Natural killer cell (primary cell): ENCODE measurements at places on chromosomes 2 and 18. TPM values are rescaled to one million over a fixed set of nuclear protein-coding genes. Genes with fewer than 3 reads are reported as not detected.

GRCh38 chr2:98122524-98122923 lies 35.6 kb downstream of the VWA3B start:
- no peak for DNase-seq

DNA sequence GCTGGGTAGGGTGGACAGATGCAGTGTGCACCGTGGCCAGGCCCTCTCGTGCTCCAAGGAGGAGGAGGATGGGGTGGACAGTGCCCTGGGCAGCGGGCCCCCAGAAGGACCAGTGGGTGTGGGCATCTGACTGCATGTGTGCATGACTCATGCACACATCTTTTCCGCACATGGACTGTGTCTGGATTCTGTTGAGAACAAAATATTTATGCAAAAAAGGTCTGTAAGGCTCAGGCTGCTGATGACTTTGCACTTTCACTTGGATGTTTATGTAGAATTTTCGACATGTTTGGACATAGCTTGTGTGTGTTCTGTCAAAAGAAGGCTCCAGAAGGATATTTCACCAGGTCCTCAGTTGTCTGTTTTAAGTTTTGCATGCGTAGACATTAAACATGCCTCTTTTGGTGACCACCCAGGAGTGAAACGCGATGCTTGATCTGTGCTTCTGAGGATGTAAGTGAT lies 45.6 kb downstream of the MTCL1 start:
- DNase-seq: no peak

DNA sequence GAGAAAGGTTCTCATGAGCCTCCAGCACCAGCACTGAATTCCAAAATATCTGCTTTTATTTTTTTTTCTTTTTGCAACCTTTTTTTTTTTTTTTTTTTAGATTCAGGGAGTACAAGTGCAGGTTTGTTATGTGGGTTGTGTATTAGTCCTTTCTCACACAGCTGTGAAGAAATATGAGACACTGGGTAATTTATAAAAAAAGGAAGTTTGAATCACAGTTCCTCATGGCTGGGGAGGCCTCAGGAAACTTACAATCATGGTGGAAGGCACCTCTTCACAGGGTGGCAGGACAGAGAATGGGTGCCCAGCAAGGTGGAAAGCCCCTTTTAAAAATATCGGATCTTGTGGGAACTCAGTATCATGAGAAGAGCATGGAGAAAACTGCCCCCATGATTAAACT lies 7.9 kb upstream of the TMX3 start:
- no peak for DNase-seq

TUBA3E gene
- total RNA-seq: not detected

NTSR2 gene
- total RNA-seq: not detected

FZD7 gene
- total RNA-seq: 1.6 TPM

DNA sequence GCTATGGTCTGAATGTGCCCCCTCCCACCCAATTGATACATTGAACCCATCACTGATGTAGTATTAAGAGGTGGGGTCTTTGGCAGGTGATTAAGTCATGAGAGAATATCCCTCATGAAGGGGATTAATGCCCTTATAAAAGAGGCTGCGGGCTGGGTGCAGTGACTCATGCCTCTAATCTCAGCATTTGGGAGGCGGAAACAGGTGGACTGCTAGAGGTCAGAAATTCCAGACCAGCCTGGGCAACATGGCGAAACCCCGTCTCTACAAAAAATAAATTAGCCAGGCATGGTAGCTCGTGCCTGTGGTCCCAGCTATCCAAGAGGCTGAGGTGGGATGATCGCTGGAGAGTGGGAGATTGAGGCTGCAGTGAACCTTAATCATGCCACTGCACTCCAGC lies 14.3 kb downstream of the POLR2D start:
- DNase-seq: no peak

GRCh38 chr2:120289221-120289906 lies 36.7 kb downstream of the RALB start:
- no peak for DNase-seq

- DNase-seq: no peak
Observed at GRCh38 chr2:110832740-110833139, 100.4 kb downstream of the ACOXL start.

DNA sequence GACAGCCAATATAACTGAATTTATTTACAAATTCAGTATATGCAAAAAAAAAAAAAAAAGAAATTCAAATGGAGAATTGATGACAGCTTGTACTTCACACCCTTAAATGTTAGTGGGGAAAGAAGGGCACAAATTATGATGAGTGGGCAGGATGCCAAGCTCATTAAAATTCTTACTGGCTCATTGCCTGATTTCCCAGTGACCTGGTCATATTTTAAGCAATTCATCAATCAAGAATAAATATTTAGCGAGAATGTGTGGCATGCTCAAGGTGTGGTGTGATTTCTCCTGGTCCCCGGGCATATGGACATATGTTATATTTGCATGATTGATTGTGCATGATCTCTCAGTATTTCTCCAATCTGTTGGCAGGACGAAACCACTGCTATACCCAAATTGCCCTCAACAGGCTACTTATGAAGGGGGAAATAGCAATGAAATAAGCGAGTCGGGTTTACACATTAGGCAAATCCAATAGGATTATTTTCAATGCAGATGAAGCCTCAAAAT lies 883.0 kb downstream of the LRRTM4 start:
- DNase-seq: no peak

ATAD2B gene
- total RNA-seq: 85.7 TPM

ACKR3 gene
- 5.5 TPM for total RNA-seq

DNA sequence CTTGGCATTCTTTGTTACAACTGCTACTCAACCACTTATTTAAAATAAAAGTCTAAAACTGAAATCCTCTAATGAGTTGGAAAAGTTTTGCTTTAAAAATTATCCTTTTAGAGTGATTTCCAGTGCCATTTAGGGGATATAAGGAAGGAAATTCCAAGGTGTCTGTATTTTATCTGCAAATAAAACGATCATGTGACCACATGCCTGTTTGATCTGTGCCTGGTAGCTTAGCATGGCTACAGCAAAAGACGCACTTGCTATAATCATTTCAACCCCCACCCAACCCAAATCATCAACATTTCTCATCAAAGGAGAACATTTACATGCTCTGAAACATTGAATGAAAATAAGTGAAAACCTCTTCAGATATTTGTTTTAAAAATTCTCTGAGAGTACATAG lies 615.1 kb downstream of the IRS1 start:
- DNase-seq: no peak

PRKD3 gene
- total RNA-seq: 65.1 TPM

GRCh38 chr18:75142677-75143076 lies 66.3 kb downstream of the PTGR3 start:
- DNase-seq: no peak

- DNase-seq: no peak
Observed at GRCh38 chr2:61042807-61043206, 22.9 kb upstream of the SANBR start.

IL1RL1 gene
- total RNA-seq: 2.2 TPM

- no peak for DNase-seq
Observed at GRCh38 chr2:20430035-20430434, 16.8 kb upstream of the RHOB start.

CRYGC gene
- not detected for total RNA-seq

DNA sequence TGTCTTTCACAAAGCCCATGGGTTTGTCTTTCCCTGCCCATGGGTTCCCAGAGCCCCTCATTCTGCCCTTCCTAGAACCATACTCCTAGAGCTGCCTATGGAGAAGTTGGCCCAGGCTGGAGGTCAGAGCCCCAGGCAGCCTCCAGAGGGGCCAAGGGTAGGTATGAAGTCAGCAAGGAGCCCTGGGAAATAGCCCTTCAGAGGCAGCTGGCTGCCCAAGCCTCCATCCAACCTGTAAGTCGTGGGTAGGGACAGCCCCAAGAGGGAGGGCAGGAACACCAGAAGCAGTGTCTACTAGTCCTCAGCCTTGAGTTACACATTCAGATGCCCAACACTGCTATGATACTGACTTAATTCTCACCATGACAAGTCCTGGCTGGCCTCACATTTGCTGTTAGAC lies 49.5 kb downstream of the TMEM247 start:
- no peak for DNase-seq

DNA sequence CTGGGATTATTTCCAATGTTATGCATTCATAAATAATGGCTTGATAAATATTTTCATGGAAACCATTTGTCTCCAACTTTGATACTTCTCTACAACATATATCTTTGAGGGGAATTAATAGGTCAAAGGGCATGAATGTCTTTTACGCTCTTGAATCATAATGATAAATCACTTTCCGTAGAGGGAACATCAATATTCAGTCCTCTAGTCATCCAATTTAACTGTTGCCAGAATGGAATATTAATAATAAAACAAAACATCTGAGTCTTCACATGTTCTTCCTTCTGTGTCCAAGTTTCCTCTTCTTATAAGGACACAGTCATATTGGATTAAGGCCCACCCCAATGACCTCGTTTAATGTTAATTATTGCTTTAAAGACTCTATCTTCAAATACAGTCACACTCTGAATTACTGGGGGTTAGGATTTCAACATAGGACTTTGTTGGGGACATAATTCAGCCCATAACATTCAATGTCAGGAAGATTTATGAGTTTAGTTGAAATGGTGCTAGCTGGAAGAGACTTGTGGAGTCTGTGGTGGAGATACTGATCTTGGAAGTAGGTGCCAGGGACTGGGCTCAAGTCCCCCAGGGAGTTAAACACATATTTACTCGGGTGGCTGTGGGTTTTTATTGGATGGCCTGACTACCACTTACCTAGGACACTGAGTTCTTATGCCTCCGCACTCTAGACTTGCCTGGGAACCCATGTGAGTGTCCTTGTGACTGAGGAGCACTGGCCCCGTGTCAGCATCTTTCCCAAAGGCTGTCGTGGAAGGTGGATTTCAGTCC lies 85.0 kb upstream of the SEC11C start:
- DNase-seq: no peak

DNA sequence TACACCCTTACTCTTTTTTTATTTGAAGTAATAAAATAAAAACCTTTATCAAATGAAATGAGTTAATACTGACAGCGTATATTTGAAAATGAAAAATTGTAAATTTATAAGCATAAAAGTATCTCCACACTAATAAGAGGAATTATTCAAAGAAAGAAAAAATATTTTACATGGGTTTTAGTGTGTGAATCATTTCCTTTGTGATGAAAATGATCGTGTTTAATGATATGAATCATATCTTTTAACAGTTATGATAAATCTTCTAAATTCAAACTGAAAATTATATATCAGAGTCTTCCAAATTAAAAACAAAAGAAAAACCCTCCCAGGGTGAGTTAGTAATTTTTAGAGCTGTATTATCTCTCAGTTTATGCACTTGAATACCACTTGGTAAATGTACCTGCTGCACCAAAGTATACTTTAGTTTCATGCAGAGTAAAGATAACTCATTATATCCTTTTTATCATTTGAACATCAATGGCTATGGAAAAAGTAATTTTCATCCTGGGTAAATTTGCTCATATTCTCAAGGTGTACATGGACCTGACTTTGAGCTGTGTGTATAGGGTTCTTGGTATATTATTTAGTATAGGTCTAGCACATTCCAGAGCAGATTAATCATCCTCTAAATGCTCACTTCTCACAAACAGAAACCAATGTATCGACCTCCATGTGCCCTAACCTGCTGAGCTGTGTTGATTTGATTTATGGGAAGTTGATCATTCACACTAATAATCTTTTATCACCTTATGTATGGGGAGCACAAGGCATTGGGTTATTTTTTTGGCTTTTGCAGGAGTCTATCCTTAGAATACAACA lies 98.7 kb upstream of the VWC2L start:
- no peak for DNase-seq

- DNase-seq: no peak
Observed at GRCh38 chr18:9065864-9066263, 36.6 kb upstream of the NDUFV2 start.

- DNase-seq: no peak
Observed at GRCh38 chr2:181774685-181775084, 94.4 kb upstream of the NEUROD1 start.
